ENCODE measurements at places on chromosomes 3 and 15.

GRCh38 chr3:149625795-149626194 lies 32.0 kb downstream of the WWTR1 start:
- DNase-seq: no peak

DNA sequence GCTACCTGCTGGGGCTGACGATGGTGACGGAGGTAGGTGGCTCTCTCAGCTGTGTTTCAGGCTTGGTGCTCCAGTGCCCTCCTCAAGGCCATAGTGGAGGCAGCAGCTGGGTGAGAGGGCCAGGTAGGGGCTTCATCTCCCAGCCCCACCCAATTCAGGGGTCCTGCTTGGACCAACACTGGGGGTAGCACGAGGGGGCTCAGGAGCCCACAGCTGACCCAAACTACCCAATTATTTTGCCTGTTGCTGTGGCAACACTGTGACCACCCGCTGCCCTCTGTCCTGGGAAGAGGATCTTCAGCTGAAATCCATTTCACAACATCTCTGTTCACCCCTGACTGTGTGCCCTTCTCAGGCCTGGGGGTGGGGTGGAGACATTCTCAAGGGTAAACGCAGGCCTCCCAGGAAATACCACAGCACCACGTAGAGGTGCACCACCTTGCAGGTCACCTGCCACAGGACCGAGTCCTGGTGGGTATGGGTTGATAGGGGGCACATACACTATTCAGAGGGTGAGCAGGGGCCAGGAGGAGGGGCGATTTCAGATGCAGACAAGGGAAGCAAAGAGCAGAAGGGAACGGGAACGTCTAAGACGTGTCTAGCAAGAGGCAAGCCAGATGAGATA lies 62.7 kb downstream of the GRIP2 start:
- no peak for DNase-seq

DNA sequence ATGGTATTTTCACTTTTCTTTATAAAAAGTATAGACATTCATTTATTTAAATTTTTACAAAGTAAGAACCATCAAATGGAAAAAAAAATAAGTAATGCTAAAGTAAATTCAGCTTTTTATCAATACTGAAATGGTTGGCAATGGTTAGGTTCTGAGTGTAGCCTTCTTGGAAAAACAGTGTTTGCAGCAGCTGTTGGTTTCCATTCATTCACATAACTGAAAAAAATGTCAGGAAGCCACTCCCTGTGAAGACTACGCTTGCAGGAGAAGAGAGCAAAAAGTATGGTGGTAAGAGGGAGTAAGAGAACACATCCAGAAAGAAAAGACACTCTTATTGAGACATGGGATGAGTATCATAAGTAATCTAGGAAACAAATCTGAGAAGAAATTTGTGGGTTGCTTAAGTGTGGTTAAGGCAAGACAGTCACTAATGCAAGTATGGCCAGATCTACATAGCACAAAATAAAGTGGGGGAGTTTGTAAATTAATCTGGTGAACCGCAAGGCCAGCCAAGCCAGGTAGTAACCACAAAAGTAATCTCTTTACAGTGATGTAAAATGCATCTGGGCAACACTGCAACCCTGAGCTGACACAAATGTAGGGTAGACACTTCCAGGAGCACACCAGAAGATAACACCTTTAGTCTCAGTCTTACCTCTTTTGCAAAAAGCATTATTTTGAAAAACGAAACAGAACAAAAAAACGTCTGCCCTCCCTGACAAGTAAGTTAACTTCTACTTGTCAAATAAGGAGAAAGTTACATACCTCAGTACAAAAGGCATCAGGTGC lies 133.7 kb downstream of the IGSF11 start:
- no peak for DNase-seq

GRCh38 chr3:189137416-189137815 lies 34.4 kb upstream of the TPRG1 start:
- DNase-seq: no peak

GRCh38 chr3:77303955-77304699 lies 264.2 kb downstream of the ROBO2 start:
- DNase-seq: no peak

- DNase-seq: no peak
Observed at GRCh38 chr15:52338058-52338457, 42.5 kb upstream of the MYO5C start.

DNA sequence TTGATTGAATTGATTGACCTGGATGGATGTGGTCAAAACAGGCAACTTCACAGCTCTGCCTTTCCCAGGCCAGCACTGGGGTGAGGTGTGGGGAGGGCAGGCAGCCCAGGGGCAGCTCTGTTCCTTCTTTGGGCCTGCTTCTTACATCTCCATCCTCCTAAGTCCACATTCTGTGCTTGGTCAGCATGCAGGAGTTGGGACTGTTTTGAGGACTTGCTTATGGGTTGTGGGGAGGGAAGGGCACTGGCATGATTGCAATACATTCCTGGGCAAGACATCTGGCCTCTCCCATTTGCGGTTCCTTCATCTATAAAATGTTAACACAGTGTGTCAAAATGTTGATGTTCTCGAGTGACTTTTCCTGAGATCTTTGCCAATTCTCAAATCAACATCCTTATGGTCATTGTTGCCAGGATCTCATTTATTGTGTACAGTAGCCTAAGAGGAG lies 84.1 kb downstream of the ST6GAL1 start:
- no peak for DNase-seq

DNA sequence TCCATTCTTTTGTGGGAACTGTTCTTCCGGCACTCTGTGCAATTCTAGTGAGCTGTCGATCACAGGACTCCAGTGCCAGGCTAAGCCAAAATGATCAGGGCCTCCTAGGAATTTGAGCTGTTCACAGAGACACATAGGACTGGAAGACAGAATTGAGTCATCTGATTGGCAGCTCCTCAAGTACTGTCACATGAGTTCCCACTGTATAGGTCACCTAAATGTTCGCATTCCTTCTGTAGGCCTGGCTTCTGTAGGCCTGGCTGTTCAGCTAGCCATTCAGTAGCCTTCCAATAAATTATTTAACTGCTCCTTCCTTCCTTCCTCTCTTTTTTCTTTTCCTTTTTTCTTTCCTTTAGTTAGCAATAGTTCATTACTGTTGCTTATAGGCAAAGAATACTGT lies 4.3 kb downstream of the PROS1 start:
- DNase-seq: no peak

DNA sequence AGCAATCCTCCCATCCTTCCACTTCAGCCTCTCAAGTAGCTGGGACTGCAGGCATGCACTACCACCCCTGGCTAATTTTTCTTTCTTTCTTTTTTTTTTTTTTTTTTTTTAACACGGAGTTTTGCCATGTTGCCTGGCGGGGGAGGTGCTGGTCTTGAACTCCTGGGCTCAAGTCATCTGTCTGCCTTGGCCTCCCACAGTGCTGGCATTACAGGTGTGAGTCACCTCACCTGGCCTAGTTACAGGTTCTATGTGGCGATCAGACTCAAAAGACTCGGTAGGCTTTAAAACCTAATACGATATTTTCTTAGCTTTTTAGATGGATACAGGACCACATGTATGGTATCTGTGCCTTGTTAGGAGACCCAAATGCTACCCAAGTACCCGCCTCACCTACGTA lies 14.0 kb upstream of the SLC25A26 start:
- DNase-seq: no peak

DNA sequence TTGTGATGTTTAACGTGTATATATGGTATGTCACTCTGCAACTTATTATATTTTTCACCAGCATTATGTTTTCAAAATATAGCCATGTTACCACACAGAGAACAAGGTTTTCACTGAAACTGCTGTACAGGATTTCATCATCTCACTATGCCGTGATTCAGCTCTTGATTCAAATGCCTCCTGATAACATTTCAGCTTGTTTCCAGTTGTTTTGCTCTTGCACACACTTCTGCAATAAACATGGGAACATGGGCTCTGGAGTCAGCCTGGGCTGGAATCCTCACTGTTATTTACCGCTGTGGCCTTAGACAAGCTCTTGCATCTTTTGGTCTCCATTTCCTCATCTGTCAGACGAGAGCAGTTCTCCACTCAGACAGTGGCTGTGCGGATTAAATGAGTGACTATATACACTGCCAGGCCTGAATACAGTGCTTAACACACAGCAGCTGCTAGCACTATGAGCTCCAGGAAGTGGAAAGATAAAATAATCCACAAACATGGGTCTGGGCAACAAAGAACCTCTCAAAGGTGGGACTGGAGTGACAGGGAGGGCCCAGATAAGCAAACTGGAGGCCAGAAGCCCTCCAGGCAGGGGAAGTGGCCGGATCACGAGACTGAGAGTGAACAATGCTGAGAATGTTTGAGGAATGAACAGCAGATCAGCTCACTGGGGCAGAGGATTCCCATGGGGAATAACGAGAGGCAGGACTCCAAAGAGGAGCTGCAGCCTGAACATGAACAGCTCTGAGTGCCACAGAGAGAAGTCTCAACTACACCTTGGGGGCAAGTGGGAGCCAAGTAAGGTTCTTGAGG lies 17.7 kb downstream of the NTRK3 start:
- no peak for DNase-seq

DNA sequence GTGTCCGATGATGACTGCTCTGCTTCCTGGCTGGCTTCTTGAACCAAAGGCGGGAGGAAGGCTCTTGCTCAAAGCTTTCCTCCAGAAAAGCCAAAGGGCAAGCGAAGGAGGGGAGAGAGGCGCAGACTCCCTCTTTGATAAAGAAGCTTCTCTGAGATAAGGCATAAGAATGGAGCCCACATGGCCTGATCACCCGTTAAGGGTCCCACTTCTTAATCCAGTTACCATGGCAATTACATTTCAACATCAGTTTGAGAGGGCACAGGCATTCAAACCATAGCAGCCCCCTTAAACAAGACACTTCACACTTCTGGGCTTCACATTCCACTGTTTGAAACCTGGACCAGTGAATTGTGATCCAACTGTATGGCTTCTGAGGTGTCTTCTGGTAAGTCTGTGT lies 8.0 kb downstream of the ABHD17C start:
- DNase-seq: no peak

DNA sequence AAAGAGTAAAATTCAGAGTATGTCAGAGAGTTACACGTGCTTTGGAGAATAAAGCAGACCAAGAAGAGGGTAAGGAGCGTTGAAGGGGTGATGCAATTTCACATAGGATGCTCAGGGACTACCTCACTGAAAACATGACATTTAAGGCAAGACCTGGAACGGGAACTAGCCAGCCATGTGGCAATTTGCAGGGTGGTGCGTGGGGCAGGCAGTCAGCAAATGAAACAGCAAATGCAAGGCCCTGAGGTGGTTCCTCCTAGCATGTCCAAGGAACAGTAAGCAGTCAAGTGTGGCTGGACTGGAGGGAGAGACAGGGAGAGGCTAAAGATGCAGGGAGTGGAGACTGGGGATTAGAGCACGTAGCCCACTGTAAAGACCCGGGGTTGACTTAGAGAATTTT lies 146.1 kb upstream of the LPP start:
- DNase-seq: no peak

Measured in ascending aorta (tissue), 2 donors.